Activated CD8-positive, alpha-beta T cell treated with anti-CD3 and anti-CD28 coated beads for 36 hours (primary cell): ENCODE measurements at places on chromosomes 1 and 21. TPM values are rescaled to one million over a fixed set of nuclear protein-coding genes. Genes with fewer than 3 reads are reported as not detected.

DNA sequence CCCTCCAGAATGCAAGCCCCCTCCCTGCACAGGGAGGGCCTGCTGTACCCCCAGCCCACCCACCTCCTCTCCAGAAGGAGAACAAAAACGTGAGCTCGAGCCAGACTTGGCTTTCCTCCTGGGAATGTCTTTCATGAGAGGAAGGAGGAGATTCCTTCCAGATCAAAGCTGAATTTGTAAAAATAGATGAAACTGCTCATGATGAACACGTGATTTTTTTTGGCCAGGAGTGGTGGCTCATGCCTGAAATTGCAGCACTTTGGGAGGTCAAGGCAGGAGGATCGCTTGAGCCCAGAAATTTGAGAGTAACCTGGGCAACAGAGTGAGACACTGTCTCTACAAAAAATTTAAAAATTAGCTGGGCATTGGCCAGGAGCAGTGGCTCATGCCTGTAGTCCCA lies 21.8 kb downstream of the GPR157 start:
- no peak for DNase-seq
- no peak overlapping the region for H3K4me3 ChIP-seq
- no peaks in the 10 kb centered on the region for H3K4me1 ChIP-seq
- no peaks in the 10 kb centered on the region for H3K27me3 ChIP-seq
- H3K27ac ChIP-seq, result no peak overlapping the region

- H3K4me1 ChIP-seq, result peaks cover 41% of the 10 kb centered on the region
- H3K27me3 ChIP-seq, result peaks cover 76% of the 10 kb centered on the region
- no peaks in the 10 kb centered on the region for H3K36me3 ChIP-seq
- no peak overlapping the region for H3K27ac ChIP-seq
- peak; percentile 87 for DNase-seq
Observed at GRCh38 chr1:24321697-24322469, 2.7 kb downstream of the GRHL3 start.

DNA sequence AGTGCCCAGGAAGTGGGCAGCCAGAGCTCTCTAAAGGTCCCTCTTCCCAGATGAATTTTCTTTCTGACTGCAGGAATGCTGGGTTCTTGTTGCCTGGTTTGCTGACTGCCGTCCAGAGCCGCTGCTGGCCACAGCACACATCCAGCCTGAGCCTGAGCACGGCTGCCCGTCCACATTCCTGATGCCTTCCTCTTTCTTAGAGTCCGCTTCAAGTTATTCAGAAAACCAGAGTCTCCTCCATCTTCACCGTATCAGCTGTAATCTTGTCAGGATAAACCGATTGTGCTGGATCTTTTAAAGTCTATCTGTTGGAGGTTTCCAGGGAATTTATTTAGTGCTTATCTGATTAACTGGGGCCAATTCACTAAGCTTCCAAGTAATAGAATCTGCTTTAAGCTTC lies 84.8 kb upstream of the BCAR3 start:
- no peaks in the 10 kb centered on the region for H3K27me3 ChIP-seq
- no peaks in the 10 kb centered on the region for H3K36me3 ChIP-seq
- peaks cover 10% of the 10 kb centered on the region for H3K4me1 ChIP-seq
- no peak overlapping the region for H3K4me3 ChIP-seq

The ANGEL2 gene
- total RNA-seq, result 44.2 TPM

The LRRC39 gene
- total RNA-seq, result 0.92 TPM
